ENCODE measurements at places on chromosomes 12 and 14.

DNA sequence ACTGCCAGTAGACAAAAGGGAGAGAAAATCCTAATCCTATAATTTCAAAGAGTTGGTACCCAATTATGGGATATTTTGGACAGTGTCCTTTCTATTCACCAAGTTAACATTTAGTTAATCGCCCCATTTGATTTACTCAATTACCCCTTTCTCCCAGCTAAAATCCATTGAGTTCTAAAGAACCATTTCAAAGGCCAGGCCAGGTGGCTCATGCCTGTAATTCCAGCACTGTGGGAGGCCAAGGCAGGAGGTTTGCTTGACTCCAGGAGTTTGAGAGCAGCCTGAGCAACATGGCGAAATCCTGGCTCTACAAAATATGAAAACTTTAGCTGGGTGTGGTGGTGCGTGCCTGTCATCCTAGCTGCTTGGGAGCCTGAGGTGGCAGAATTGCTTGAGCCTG lies 5.5 kb upstream of the GPR19 start:
- DNase-seq: no peak

GRCh38 chr12:49604856-49605255 lies 583 bp downstream of the FAM186B start:
- no peak for DNase-seq

GRCh38 chr12:49923035-49923644 lies 19.4 kb upstream of the FAIM2 start:
- no peak for DNase-seq

GRCh38 chr12:79987731-79988130 lies 52.8 kb upstream of the PPP1R12A start:
- no peak for DNase-seq

DNA sequence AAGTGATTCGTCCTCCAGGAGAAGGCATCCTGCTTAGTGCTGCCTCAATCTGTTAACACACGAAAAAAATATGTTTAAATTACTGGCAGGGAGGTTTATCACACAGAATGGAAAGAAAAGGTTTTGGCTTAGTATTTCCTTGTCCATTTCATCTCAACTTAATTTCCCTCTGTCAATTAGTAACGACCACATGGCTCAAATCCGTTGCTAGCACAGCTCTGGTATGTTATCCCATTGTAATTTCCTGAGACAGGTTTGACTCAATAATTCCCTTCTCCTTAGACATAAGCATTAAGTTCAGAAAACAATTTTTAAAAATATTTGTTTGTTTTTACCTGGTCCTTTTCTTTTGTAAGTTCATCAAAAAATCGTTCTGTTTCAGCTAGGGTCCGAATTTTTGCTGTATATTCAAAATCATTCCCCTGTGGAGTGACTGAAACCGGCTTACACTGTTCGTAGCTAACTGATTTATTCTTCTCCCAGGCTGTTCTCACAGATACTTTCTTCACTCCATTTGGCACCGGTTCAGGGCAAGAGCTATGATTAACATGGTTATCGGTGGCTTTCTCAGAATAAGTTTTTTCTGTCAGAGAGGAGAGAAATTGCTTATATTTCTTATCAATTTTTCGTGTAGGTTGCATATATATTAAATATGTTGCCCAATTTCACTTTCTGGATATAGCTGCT lies 10.1 kb upstream of the PITPNM2 start:
- no peak for DNase-seq

- DNase-seq: no peak
These were observed 8.7 kb upstream of the A2ML1 start for GRCh38 chr12:8813572-8814357.

DNA sequence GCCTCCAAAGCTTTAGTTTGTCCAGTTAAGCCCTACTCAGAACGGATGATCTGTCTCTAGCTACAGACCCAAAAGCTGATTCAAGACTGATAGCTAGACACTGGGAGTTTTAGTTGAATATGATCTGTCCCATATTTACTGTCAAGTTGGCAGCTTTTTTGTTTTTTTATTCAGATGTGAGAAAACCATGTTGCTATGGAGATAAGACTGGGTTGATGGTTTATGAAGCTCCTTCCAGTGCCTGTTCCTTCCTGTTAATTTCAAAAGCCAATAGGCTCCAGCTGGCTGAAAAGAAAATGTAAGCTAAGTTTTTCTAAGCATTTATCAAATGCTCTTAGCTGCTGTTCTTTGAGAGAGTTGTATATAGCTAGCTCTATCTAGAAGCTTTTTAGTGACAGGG lies 4.7 kb downstream of the DYNLL1 start:
- no peak for DNase-seq

DNA sequence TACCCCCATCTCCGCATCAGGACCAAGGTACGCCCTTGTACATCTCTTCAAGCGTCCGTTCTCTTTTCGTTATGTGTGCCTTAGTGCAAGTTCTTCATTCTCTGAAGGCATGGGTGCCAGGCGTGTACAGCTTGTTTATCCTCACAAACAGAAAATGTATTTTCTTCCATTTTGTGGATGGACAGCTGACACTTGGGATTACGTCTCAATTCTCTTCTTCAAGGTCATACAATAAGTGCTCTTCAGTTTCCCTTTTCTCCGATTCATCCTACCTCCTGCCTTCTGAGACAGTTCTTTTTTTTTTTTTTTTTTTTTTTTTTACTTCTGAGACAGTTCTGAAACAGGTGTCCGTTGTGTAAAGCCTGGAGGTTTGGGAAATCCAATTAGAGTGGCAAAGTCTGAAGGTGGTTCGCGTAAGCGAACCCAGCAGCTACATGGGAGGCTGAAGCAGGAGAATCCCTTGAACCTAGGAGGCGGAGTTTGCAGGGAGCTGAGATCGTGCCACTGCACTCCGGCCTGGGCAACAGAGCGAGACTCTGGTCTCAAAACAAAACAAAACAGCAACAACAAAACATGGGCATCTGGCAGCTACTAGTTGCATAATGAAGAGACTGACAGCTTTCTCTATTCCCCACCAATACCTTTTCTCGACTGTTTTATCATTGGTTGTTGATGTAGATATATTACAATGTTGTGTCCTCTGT lies 734 bp downstream of the COX6A1 start:
- DNase-seq: no peak

DNA sequence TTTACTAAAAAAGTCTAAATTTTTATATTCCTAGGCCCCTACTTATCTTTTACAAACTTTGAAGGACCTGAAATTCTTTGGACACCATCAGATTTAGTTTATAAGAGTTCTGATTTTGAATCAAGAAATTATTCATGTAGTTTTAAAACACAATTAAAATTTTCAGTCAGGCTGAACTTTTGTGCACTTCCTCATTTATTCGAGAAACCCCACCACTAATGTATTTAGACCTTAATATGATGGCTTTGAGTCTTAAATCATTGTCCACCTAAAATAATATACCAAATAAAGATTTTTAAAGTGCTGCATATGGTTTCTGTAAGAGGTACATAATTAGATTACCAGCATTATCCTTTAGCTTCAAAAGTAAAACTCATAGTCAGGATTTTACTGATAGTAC lies 103.4 kb downstream of the PAWR start:
- no peak for DNase-seq

- no peak for DNase-seq
These were observed 302.5 kb upstream of the AMIGO2 start for GRCh38 chr12:47382305-47382704.

DNA sequence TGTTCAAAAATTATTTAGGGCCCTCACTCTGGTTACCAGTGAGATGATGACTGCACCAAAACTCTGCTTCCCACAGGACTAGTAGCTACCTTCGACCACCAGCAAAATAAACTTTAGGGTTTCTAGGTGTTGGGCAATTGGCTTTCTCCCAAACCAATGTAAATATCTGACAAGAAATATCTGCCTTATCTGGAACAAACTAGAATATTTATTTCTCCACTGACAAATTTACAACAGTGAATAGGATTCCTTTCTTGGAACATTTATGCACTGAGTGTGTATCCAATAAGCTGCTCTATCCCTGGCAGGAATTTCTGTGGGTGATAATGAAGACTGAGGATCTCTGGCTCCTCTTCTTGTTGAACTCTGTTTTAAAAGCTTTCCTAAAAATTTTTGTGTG lies 148.6 kb downstream of the SLC6A15 start:
- no peak for DNase-seq

GRCh38 chr14:32434180-32434579 lies 105.1 kb downstream of the AKAP6 start:
- no peak for DNase-seq

DNA sequence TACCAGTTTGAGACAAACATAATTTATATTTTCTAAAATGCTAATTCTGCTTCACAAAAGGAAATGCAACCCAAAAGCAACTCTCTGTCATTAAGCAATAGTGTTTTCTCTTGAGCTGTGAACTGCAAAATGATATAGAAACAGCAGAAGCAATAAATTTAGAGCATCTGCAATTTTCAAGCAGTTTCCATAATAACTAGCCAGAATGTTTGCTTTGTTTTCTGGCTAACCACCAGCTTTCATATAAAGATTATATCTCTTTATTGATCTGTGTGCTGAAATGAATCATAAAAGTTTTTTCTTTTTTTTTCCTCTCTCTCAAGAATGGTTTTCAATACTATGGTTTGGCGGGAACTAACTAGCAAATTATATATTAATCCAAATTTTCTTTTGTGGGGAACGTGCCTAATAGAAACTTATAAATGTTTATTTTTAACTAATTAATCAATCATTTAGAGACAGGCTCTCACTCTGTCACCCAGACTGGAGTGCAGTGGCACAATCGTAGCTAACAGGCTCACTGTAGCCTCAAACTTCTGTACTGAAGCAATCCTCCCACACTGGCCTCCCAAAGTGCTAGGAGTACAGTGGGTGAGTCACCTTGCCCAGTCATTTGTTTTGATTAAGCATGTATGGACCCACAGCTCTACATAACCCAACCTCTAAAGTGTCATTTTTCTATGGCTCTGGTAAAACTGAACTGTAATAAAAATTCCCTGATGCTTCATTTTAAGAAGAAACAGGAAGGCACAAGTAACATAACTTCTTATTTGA lies 830.1 kb upstream of the MGAT4C start:
- no peak for DNase-seq

GRCh38 chr12:132516095-132517012 lies 26.4 kb downstream of the FBRSL1 start:
- no peak for DNase-seq

DNA sequence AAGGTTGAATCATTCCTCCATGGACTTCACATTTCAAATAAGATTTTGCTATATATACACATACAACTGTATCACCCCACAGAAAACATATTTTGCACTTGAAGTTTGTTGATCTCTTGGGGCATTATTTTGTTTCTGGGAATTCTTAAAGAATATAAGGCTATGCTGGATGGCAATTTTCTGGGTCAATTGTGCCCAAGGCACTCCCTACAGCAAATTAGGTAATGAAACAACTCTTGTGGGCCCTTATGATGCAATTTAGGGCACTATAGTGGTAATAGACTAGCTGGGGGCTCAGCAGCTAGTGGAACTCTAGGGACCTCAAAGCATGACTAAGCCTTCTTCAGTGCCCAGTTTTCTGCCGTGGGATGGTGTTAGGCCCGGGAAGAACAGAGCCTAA lies 444.4 kb downstream of the NRXN3 start:
- no peak for DNase-seq

DNA sequence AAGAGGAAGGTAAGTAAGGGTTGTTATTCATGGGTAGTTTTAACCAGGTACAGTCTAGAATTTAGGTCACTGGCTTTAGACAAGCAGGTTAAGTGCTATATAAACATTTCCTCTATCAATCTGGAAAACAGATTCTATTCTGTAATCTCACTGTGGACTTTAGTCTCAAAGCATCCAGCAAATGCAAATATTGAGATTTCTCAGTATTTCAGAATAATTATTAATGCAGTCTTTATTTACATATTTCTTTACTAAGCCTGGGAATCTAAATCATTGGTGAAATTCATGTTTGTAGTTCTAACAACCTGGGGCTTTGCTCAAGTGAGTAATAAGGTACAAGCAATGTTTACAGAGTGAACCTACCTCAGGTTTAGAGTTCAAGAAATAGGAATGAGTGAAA lies 61.9 kb downstream of the SLC41A2 start:
- DNase-seq: no peak

DNA sequence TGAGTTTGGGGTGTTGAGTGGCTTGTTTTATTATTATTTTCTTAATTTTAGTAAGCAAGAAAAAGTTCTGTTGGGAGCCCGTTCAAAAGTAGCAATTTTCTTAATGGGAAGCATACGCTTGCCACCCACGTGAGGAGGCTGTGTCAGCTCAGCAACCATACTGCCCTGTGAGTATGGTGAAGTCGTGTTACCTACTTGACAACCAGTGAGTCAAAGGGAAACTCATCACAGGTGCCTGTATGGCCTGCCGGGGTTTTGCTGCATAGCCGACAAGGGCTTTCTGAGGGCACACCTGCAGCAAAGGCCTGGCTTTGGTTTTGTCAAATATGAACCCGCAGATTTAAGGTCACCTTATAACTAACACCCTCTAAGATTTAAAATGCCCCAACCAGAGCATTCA lies 31.1 kb downstream of the PITPNM2 start:
- peak; percentile 88 for DNase-seq

GRCh38 chr14:96567289-96567899 lies 65.2 kb downstream of the PAPOLA start:
- peak; percentile 13 for DNase-seq

GRCh38 chr12:5518584-5519365 lies 86.9 kb downstream of the NTF3 start:
- no peak for DNase-seq

GRCh38 chr12:116717466-116718437 lies 20.1 kb downstream of the SPRING1 start:
- DNase-seq: no peak

DNA sequence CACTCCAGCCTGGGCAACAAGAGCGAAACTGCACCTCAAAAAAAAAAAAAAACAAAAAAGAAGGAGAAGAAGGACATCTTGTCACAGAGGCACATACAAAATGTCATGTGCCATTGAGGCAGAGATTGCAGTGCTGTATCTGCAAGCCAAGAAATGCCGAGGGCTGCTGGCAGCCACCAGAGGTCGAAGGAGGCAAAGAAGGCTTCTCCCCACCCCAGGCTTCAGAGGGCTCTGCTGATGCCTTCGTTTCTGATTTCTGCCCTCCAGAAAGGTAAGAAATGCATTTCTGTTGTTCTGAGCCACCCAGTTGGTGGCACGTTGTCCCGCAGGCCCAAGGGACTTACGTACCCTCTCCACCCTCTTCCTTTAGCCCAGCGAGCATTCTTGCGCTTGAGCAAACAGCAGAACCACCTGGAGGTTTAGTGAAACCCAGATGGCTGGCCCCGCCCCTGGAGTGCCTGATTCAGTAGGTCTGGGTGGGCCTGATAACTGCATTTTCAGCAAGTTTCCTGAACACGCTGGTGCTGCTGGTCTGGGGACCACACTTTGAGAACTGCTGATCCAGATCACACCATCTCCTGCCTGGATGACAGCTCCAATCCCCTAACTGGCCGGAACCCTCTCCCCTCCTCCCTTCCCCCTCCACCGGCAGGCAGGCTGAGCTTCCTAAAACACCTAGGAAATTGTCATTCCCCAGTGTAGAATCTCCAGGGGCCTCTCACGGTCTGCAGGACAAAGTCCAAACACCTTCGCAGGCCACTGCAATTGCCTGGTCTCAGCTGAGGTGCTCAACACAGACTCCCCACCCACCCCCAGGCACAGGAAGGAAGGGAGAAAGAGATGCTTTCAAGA lies 21.1 kb upstream of the SCARB1 start:
- peak; percentile 95 for DNase-seq
